Stomach (tissue), 19 donors: ENCODE measurements at places on chromosomes 5 and 9. TPM values are rescaled to one million over a fixed set of nuclear protein-coding genes. Genes with fewer than 3 reads are reported as not detected.

ROPN1L gene
- not detected for total RNA-seq

DEPDC1B gene
- total RNA-seq, result 1.4 TPM

C5orf15 gene
- total RNA-seq, result 31.2 TPM

GABRA1 gene
- not detected for total RNA-seq

GBGT1 gene
- 1.2 TPM for total RNA-seq

ABCA2 gene
- total RNA-seq, result 63.0 TPM

BHMT2 gene
- total RNA-seq, result 6.4 TPM

ENTREP1 gene
- 7.6 TPM for total RNA-seq

IL9 gene
- not detected for total RNA-seq

FAM153A gene
- 2.2 TPM for total RNA-seq

KCNT1 gene
- total RNA-seq, result not detected

DIPK1B gene
- 10.4 TPM for total RNA-seq

PRDM9 gene
- not detected for total RNA-seq

- peaks cover 12% of the 10 kb centered on the region for H3K27me3 ChIP-seq
- H3K4me3 ChIP-seq, result peak within 1 kb of the TSS; percentile 73
- peak; percentile 43 for DNase-seq
- peaks cover 15% of the 10 kb centered on the region for H3K4me1 ChIP-seq
Observed at GRCh38 chr5:160369990-160370712, at the start of gene C1QTNF2. Gene C1QTNF2 (minus strand): TSS chr5:160370626. CDS start chr5:160355011, 15,615 bp downstream.

- H3K27ac ChIP-seq, result no peak overlapping the region
- no peaks in the 10 kb centered on the region for H3K27me3 ChIP-seq
- H3K4me1 ChIP-seq, result peaks cover 18% of the 10 kb centered on the region
- no peak overlapping the region for H3K4me3 ChIP-seq
Observed at GRCh38 chr9:94082956-94083355, 1.3 kb upstream of the PTPDC1 start.

- no peak overlapping the region for H3K4me3 ChIP-seq
- DNase-seq, result no peak
- H3K36me3 ChIP-seq, result no peaks in the 10 kb centered on the region
- H3K4me1 ChIP-seq, result no peaks in the 10 kb centered on the region
- H3K27ac ChIP-seq, result no peak overlapping the region
Observed at GRCh38 chr9:19682397-19682796, 106.4 kb downstream of the SLC24A2 start.

DNA sequence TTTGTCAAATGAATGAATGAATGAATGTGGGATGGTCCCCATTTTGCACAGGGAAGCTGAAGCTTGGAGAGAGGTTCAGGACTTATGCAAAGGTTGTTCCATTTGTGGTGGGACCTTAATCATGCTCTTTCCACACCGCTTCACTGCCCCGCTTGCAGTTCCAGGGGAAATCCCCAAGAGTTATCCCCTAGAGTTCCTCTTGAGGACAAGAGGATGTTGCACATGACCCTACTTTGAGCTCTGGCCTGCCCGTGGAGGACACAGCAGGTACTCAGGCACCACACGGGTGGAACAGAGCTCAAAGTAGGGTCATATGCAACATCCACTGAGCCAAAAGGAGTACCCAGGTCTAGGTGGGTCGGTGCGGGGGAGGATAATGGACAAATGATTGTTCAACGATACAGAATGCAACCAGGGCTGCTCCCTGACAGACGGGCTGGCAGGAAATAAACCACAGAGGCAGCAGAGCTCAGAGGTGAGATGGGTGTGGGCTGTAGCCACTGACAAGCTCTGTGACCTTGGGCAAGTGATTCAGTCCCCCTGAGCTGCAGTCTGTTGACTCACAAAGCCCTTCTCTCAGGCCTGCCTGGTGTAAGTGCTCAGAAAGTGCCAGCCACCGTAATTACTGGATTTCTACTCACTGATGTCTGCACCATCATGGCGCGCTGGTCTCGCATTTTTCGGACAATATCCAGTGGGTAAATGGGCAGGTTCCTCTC lies 60.3 kb upstream of the EPB41L4B start:
- H3K27me3 ChIP-seq, result no peaks in the 10 kb centered on the region
- no peak overlapping the region for H3K27ac ChIP-seq
- H3K4me1 ChIP-seq, result no peaks in the 10 kb centered on the region
- no peak for DNase-seq

DNA sequence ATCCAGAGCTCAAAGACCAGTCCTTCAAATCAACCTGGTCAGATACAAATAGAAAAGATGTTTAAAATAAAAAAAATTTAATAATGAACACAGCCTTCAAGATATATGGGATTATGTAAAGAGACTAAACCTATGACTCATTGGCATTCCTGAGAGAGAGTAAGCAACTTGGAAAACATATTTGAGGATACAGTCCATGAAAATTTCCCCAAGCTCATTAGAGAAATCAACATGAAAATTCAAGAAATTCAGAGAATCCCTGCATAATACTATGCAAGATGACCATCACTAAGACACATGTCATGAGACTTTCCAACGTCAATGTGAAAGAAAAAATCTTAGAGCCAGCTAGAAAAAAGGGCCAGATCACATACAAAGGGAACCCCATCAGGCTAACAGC lies 512.9 kb upstream of the PTGER4 start:
- no peak overlapping the region for H3K27ac ChIP-seq
- no peak for DNase-seq
- H3K36me3 ChIP-seq, result no peaks in the 10 kb centered on the region
- H3K4me3 ChIP-seq, result no peak overlapping the region

DNA sequence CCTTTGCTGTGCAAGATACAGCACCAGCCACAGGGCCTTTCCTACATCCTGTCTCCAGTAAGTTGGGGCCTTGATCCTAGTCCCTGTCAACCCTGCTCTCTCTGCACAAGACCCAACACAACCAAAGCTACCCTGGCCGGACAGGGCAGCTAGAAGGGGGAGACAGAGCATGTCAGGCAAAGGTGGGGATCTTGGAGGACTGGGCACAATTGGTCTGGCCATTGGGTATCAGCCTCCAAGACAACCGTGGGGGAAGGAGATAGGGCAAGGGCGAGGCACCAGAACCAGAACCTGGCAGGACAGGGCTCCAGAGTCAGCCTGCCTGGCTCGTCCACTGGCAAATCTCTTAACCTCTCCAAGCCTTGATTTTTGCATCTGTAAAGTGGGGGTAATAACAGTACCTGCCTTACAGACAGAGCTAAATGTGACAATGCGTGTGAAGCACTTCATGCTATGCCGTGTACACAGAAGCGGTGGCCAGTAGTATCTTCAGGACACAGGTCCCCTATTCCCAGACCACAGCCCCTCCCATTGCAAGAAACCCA lies 51.6 kb upstream of the CDKN2AIPNL start:
- H3K4me3 ChIP-seq, result no peak overlapping the region
- no peaks in the 10 kb centered on the region for H3K27me3 ChIP-seq
- H3K36me3 ChIP-seq, result no peaks in the 10 kb centered on the region
- H3K4me1 ChIP-seq, result peaks cover 28% of the 10 kb centered on the region
- H3K27ac ChIP-seq, result no peak overlapping the region

- no peak overlapping the region for H3K27ac ChIP-seq
- H3K27me3 ChIP-seq, result no peaks in the 10 kb centered on the region
- no peaks in the 10 kb centered on the region for H3K4me1 ChIP-seq
Observed at GRCh38 chr9:80673496-80673895, 1015.9 kb downstream of the TLE1 start.

DNA sequence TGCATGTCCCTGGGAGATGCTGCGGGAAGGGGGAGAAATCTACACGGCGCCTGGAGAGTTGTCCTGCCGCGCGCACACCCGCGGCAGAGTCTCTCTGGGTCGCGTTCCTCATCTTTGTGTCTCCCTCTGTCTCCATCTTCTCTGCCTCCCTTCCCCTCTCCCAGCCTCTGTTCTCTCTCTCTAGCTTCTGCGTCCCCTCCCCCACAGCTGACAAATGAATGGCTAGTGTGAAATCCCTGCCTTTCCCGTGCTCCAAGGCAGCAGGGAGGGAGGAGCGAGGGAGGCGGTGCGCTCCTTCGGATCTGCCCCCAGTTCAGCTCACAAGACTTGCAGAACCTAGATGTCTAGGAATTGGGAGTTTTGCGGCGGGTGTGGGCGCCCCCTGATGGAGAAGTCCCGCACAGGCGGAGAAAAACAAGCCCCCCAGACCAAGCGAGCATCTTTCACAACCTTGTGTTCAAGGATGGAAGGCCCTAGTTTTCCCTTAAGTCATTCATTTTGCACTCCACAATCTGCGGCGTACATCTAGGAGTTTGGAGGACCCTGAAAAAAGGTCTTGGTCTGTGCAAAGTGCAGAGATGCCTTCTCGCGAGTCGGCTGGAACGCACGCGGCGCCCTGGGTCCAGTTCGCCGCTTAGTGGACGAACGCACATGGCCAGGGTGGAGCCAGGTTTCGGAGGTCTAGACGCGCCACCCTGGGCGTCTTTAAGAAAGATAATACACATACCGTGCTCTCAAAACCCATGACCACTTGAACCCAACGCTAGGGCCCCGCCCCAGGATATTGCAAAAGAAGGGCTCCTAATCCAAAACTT lies 2.0 kb downstream of the VCAN start:
- DNase-seq, result peak; percentile 56
- H3K27me3 ChIP-seq, result peaks cover 81% of the 10 kb centered on the region
- peak overlapping the region; percentile 53 for H3K4me3 ChIP-seq
- H3K36me3 ChIP-seq, result no peaks in the 10 kb centered on the region
- H3K4me1 ChIP-seq, result peaks cover 52% of the 10 kb centered on the region

- no peak overlapping the region for H3K4me3 ChIP-seq
- no peaks in the 10 kb centered on the region for H3K27me3 ChIP-seq
- no peaks in the 10 kb centered on the region for H3K4me1 ChIP-seq
Observed at GRCh38 chr9:126885131-126885641, 24.7 kb downstream of the ZBTB34 start.

GRCh38 chr5:7650755-7651154 lies 200.2 kb downstream of the CFAP90 start:
- H3K27ac ChIP-seq, result no peak overlapping the region
- peaks cover 5% of the 10 kb centered on the region for H3K4me1 ChIP-seq
- DNase-seq, result peak; percentile 42
- H3K36me3 ChIP-seq, result no peaks in the 10 kb centered on the region

GRCh38 chr9:86585422-86586143 lies 231.4 kb upstream of the TUT7 start:
- H3K4me3 ChIP-seq, result peak overlapping the region; percentile 24
- H3K27me3 ChIP-seq, result no peaks in the 10 kb centered on the region
- peaks cover 17% of the 10 kb centered on the region for H3K4me1 ChIP-seq
- H3K27ac ChIP-seq, result peak overlapping the region; percentile 53
- no peaks in the 10 kb centered on the region for H3K36me3 ChIP-seq

DNA sequence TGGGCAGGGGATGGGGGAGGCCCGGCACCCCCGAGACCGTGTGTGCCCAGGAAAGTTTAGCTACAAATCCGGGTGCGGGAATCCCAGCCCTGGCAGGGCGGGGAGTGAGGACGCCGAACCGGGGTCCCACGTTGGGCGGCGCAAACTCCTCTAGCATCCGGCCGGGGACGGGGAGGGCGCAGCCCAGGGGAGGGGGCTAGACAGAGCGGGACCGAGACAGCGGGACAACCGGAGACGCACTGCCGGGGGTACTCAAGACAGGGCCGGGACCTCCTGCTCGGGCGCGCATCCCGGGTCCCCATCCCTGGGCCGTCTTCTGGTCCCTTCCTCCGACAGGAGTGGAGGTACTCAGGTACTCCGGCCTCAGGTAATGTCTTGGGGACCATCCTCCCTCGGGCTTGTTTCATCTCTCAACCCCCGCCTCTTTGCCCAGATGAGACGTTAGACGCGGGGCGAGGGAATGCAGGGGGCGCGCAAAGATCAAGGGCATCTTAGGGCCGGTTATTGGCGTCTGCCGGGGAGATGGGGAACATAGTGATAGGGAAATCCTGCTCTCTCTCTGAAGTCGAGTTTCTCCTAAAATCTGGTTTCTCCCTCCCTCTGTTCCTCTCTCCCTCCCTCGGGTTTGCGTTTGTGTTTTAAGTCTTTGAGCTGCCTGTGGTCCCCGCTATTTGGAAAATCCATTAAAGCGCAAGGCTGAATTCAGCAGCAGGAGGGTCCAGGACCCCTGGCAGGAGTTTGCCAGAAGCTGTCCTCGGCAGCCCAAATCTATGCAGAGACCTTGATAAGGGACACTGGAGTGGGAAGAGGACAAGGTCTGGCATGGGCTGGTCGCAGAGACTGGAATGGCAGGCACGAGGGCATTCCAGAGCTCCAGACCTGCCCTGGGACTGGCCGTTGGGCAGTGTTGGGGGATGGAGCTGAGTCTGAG lies 815 bp downstream of the PDZD2 start:
- H3K4me3 ChIP-seq, result peak overlapping the region; percentile 66
- H3K27me3 ChIP-seq, result no peaks in the 10 kb centered on the region
- no peak overlapping the region for H3K27ac ChIP-seq
- H3K36me3 ChIP-seq, result no peaks in the 10 kb centered on the region
- DNase-seq, result no peak
- peaks cover 6% of the 10 kb centered on the region for H3K4me1 ChIP-seq

DNA sequence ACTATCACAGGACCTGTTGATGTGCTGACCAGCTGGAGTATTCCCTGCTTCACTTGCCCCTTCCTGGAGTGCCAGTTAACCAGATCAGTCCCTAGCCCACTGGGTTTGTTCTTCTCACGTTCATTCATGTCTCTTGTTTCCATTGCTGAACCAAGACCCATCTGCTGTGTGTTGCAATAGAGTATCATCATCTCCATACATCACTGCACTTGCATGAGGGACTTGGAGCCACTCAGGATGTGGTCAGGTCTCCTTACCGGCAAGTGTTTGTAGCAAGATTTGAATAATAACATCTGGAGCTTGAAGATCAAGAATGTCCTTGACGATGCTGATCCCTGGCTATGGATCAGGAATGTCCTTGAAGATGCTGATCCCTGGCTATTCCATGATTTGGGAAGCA lies 358.6 kb downstream of the IRX1 start:
- no peak overlapping the region for H3K4me3 ChIP-seq
- no peak overlapping the region for H3K27ac ChIP-seq
- no peaks in the 10 kb centered on the region for H3K4me1 ChIP-seq
- no peaks in the 10 kb centered on the region for H3K27me3 ChIP-seq
- H3K36me3 ChIP-seq, result no peaks in the 10 kb centered on the region

DNA sequence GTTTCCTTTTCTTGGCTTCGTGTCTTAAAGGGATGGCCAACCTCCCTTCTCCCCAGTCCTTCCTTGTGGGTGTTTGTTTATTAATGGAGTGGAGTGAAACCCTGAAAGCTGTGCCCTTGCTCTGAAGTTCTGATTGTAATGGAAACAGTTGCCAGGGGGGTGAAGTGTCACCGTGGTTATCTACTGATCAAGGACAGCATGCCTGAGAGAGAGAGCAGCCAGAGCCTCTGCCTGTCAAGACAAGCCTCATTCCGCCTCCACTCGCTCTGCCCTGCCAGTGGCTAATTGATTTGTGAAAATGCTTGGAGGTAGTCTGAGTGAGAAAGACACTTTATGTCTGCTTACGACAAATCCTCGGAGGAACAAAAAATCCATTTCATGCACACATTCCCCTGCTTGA lies 143.7 kb upstream of the SLC30A5 start:
- DNase-seq, result peak; percentile 27
- no peak overlapping the region for H3K27ac ChIP-seq
- H3K36me3 ChIP-seq, result no peaks in the 10 kb centered on the region
- no peaks in the 10 kb centered on the region for H3K4me1 ChIP-seq

- no peak for DNase-seq
- no peak overlapping the region for H3K4me3 ChIP-seq
- peak overlapping the region; percentile 82 for H3K27ac ChIP-seq
- H3K36me3 ChIP-seq, result no peaks in the 10 kb centered on the region
- H3K4me1 ChIP-seq, result peaks cover 68% of the 10 kb centered on the region
Observed at GRCh38 chr5:124698770-124699169, 47.7 kb downstream of the ZNF608 start.
